ENCODE measurements at places on chromosomes 11 and 22.

GRCh38 chr11:8106679-8107078 lies 25.7 kb downstream of the TUB start:
- DNase-seq, result no peak

- no peak for DNase-seq
These were observed 857.9 kb downstream of the TBC1D22A start for GRCh38 chr22:47620391-47620790.

- no peak for DNase-seq
These were observed 12.9 kb upstream of the CASTOR1 start for GRCh38 chr22:30301995-30302809.

DNA sequence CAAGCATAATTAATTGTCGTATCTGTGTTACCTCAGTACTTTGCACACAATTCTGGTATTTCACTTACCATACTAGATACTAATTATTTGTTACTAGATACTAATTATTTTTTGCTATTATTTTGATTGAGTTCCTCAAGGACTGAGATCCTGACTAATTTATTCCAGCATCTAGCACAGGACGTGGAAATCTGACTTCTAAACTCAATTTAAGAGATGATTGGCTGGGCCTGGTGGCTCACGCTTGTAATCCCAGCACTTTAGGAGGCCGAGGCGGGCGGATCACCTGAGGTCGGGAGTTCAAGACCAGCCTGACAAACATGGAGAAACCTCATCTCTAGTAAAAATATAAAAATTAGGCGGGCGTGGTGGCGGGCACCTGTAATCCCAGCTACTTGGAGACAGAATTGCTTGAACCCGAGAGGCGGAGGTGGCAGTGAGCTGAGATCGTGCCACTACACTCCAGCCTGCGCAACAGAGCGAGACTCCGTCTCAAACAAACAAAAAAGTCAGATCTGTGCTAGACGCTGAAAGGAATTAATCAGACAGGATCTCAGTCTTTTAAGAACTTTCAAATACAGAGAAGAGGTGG lies 527 bp upstream of the MRPL48 start:
- no peak for DNase-seq

GRCh38 chr22:39593066-39593930 lies 22.7 kb downstream of the CACNA1I start:
- DNase-seq, result peak; percentile 42

DNA sequence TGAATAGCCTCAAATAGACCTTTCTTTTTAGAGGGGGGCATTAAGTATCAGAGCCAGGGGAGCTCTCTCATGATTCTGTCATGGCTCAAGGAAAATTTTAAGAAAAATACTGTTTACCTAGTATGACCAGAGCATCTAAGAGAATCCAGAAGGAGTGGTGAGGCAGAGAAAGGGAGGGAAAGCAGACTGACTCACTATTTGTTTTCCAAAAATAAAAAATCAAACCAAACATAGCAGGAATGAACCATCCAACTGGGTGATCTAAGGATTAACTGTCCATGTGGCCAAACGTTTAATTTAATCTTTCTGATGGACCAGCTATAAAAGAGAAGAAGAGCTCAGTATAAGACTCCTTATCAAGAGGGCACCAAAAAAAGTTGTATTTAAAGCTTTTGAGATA lies 70.8 kb downstream of the GAB2 start:
- DNase-seq, result no peak

DNA sequence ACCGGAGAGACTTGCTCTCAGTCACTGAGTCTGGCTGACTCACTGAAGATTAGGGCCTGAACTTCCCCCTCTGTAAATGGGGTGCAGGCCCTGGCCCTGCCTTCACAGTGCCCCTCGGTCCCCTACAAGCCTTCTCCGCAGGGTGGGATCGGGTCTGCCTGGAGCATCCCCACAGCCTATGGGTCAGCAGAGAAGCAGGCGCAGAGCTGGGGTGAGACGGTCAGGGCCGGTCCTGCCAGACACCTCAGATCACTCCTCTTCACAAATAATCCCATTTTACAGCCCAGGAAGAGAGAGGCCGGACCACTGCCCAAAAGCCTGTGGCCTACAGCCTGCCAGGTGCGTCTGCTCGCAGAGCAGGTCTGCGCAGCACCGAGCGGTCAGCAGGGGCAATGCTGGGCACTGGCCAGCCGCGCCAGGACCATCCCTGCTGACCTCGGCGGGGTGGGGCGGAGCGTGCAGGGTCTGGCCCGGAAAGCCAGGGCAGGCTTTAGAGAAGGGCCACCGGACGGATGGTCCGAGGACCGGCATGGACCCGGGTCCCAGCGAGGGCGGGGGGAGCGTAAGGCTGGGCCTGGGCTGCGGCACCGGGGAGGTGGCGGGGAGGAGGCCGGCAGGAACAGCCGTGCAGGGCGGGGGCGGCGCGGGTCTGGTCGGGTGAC lies 522 bp upstream of the SEPTIN5 start:
- no peak for DNase-seq

DNA sequence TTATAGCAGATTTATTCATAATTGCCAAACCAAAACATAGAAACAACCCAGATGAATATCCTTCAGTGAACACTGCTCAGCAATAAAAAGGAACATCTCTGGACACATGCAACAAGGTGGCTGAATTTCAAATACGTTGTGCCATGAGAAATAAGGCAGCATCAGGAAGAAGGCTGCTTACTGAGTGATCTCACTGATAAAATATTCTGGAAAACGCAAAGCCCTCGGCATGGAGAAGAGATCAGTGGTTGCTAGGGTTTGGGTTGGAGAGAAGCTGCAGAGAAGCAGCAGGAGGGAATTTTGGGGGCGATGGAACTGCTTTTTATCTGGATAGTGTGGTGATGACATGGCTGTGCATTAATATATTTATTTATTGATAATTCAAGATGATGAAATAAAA lies 11.0 kb upstream of the SHANK2 start:
- no peak for DNase-seq

GRCh38 chr22:35425971-35426800 lies 26.2 kb downstream of the MCM5 start:
- DNase-seq, result no peak

DNA sequence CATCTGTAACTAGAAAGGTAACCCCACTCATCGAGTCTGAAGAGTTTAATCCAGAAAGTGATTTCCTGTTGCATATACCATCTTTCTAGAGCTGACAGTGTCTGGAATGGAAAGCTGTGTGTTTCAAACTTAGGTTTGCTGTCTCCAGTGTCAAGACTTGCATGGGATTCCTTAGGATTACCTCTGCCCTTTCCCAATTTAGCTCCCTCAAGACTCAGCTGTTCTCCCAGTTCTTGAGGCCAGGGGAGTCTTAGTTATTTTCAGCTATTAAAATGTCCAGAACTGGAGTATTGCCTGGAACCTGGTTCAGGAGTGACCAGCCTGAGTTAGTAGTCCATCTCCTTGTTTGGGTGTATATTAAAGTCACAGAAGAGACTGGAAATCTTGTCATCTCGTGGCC lies 25.0 kb upstream of the LDHA start:
- no peak for DNase-seq

DNA sequence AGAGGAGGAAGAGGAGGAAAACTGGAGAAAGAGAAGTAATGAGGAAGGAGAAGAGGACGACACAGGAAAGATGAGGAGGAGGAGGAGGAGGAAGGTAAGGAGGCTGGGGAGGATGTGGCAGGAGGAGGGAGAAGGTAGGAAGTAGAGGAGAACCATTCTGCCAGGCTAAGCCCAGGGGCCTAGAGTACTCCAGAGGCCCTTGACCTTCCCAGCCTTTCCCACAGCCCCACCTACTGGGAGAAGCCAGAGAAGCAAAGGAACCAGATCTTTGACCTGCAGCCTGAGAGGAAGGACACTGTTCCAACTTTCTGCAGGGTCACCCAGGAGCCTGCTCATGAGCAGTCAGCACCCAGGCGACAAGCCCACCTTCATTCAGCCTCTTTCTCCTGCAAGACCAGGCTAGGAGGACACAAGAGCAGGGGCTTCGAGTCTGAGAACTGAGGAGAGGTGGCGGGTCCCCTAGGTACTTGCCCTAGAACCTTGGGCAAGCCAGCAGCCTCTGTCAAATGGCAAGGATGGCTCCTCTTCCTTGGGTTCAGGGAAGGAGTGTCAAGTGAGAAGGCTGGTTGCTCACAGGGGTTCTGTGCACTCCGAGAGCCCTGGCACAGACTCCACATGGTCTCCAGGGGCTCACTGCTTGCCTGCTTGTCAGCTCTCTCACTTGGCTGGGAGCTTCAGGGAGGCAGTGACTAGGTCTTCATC lies 27.9 kb upstream of the OAF start:
- peak; percentile 71 for DNase-seq

DNA sequence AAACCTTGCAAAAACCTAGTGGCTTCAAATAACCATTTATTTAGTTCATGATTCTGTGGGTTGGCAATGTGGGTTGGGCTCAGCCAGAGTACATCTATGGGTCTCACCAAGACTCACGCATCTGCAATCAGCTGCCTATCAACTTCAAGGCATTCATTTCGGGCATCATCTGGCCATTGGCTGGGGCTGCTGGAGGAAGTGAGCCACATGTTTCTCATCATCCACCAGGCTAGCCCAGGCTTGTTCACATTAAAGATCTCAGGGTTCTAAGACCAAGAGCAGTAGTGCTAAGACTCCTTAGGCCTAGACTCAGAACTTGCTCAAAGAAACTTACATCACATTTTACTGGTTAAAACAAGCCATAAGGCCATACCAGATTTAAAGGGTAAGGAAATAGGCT lies 478.9 kb upstream of the ARHGAP42 start:
- no peak for DNase-seq

DNA sequence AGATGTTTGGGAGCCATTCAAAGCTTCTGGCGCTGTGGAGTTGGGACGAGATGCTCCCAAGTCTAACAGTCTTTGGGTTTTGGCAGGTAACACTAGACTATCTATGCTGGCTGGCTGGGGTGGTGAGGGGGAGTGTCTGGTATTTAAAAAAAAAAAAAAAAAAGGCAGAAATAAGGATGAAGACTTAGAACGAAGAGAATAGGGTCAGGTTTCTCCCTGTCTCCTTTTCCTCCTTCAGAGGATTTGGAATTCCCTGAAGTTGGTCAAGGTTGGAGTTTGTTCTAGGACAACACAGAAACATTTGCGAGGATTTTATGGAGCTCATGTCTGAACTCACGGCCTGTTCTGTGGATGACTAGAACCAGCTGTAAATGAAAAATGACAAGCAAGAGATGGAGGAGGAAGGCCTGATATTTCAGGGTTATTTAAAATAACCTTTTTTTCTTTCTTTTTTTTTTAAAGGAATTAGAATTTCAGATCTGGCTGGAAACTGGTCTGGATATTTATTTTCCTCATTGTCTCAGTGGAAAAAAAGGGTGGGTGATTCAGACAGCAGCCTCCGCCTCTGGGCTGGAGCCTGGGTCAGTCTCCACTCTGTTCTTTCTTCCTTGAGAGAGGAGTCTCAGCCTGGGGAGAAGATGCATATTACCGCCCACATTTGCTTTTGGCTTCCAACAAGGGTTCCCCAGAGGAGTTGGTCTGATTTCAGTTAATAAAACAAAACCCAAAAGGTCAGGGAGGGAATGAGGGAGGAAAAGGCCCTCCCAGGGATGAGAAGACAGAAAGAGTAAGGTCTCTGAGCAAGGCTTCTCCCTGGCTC lies 80.1 kb downstream of the USP35 start:
- no peak for DNase-seq

DNA sequence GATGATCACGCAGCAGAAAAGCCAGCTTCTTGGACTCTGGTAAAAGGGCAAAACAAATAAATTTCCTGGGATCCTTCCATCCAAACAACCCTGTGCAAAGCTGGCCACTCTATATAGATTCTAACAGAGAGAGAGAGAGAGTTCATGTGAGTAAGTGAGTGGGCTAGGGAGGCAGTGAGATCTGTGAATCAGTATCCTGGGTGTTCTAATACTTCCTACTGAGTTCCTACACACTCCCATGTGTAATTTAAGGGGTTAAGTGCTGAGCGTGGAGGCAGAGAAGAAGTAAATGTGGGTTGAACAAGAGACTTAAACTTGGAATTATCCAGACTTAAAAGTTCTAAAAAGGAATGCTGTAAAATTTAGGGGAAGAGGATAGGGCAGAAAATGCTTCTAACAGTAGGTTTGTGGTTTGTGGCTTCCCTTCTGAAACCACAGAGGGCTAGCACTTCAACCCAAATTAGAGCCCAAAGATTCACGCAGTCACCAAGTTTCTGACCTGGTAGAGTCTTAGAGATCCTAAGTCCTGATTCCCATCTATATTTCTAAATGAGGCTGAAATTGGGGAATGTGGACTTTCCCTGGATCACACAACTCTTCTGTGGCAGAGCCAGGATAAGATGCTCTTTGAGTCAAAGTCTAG lies 413.9 kb downstream of the TENM4 start:
- no peak for DNase-seq

DNA sequence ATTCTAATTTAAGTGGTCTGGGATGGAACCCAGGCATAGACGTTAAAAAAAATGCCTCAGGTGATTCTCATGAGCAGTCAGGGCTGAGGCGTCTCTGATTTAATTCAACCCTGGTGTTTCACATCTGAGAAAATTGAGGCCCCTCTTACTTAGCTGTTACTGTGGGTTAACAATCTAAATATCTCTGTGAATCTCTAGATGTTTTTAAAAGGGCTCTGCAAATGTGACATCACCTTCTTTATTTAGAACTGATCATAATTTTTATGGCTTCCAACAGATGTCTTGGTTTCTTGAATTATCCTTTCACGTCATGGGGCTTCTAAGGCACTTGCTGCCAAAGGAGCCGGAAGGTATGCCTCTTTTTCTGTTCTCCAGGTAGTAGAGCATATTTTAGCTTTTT lies 76.1 kb upstream of the LIN7C start:
- no peak for DNase-seq

DNA sequence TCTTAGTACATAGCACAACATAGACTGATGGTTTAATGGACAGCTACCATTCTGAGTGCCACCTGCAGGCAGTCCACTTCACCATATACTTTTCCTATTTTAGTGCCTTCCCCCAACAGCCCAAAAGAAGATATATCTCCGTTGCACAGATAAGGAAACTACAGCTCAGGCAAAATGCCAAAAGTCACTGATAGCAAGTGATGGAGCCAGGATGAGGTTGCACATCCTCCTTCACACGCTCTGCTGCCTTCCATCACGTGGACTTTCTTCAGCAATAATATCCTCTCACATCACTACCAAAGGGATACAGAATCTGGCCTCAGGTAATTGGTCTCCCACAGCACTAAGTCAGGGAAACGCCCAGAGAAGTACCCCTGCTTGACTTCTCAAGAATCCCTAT lies 7.5 kb downstream of the TCF20 start:
- DNase-seq, result no peak

DNA sequence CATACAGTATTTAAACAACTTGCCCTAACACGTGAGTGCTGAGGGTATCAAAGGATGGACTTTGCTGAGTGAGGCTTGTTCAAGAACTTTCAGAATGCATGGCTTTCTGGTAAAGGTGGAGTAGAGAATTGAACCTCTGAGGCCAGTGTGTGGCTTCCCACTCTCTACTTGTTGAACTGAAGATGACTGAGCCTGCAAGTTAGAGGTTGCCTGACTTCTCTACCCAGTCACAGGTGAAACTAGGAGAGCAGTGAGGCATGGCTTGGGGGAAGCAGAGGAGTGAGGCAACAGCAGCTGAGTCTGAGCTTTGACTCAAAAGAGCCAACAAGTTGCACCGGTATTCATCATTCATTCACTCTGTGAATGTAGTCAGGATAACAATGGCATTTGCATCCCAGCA lies 256.4 kb upstream of the SESN3 start:
- no peak for DNase-seq

Measured in BE2C (cell line).